ENCODE measurements at places on chromosomes 13 and 19.

DNA sequence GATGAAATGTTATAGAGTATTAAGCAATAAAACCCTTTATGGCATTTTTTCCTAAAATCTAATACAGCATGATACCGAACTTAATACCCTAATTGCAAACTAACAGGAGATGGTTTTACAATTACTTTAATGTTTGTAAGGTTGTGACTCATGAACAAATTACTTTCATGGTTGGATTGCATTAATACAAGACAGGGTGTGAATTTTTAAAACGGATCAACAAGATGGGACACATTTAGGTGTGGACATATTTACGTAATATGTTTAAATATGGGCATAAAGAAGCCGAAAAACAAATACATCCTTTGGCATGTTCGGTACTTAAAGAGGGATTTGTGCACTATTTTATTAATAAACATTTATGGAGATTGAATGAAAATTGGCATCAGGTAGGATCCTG lies 168.3 kb upstream of the SPRY2 start:
- no peak for DNase-seq

DNA sequence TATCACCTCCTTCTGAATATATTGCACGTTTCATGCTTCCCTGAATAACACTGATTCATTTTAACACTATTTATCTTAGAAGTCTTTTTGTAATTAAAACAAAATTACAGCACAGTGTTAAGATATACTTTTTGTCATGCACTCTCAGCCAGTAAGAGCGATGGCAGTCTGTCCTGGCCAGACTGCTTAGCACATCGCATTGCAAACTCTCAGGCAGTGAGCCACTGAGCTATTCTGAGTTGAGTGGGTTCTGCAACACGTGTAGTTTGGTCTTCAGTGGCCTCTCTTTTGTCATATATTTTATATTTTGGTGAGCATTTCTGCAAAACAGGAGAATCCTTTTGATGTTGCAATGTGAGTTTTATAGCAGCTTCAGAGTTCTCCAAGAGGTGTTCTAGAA lies 332.1 kb downstream of the HS6ST3 start:
- DNase-seq = no peak

- no peak for DNase-seq
Measured at GRCh38 chr13:75309981-75310580, 171.9 kb downstream of the TBC1D4 start.

GRCh38 chr13:21850013-21851006 lies 179.4 kb downstream of the FGF9 start:
- DNase-seq = no peak

- DNase-seq = no peak
Measured at GRCh38 chr13:24179486-24179850, 18.9 kb downstream of the SPATA13 start.

DNA sequence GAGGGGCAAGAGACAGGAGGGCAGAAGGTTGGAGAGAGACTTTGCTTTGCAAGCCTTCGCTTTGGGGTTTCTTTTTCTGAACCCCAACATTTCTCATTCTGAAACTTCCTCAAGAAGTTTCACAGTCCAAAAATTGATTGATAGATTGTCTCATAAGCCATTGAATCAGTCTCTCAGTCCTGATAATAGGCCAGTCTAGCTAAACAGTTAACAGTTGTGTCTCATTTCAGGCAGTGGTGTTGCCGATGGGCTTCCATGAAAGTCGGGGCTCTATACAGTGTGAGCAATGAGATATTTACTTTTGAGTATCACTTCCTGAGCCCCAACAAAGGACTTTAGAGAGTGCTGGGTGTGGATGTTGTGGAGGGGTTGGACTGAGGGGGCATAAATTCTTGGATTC lies 26.5 kb upstream of the SPRY2 start:
- no peak for DNase-seq

- DNase-seq = no peak
Measured at GRCh38 chr13:81001828-81002385, 661.0 kb upstream of the SPRY2 start.

DNA sequence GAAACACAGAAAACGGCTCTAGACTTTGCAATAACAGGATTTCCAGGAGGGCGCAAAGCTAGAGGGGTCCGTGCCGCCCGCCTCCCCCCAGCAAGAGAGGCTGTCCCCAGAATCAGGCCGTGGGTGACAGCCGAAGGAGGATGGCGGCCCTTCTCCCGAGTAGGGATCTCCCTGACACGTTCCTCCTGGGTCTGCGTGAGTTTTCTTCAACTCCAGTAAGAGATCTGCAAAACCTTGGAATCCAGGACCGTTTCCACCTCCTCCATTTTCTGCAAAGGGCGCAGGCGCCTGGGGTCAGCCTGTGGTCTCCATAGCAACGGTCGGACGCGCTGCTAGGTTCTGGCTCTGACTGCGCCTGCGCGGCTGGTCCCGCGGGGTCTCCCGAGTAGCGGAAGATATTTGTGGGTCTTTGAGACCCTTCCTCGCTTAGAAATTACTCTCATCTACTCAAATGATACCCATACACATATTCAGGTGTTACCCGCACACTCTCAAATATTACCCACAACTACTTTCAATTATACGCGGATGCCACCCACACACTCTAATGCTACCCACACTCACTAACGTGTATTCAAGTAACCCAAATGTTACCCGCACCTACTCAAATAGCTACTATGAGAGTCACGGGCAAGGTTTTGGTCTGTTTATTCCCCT lies 2.1 kb downstream of the PNMA8C start:
- DNase-seq = no peak

GRCh38 chr13:43110036-43110435 lies 86.7 kb downstream of the DNAJC15 start:
- DNase-seq = no peak

- no peak for DNase-seq
Measured at GRCh38 chr19:52211926-52212571, 22.2 kb downstream of the PPP2R1A start.

DNA sequence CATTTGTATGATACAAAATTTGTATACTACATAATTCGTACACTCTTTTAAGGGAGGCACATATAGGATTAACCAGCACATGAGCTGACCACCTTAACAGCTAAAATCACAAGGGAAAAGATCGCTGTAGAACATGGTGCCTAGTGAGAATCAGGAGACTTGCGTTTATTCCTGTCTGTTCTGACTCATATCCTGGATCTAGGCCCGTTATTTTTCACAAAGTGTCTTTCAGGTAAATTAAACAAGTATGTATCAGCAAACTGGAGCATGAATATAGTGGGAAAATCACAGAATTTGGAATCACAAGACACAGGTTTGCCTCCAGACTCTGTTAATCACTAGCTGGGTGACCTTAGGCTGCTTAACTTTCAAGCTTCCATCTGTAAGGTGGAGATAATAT lies 47.5 kb upstream of the ESD start:
- DNase-seq = no peak

- DNase-seq = no peak
Measured at GRCh38 chr13:112586334-112586960, 1.5 kb downstream of the TUBGCP3 start.

GRCh38 chr13:24039621-24040475 lies 120.7 kb upstream of the SPATA13 start:
- no peak for DNase-seq

DNA sequence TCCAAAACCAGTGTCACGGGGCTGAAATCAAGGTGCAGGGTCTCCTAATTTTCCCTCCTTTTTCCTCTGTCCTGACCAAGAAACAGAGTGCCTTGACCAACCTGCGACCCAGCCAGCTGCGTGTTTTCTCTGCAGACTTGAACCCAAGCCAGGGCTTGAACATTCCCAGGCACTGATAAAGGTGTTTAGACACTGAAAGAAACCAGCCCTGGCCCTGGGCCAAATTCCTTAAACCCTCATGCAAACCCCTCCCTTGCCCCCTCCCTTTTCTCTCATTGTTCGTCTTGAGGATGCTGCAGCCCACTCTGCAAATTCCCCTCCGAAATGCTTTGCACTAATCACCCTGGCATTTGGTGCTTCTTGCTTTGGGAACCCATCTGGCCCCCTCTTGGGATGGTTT lies 9.5 kb upstream of the FFAR2 start:
- no peak for DNase-seq

DNA sequence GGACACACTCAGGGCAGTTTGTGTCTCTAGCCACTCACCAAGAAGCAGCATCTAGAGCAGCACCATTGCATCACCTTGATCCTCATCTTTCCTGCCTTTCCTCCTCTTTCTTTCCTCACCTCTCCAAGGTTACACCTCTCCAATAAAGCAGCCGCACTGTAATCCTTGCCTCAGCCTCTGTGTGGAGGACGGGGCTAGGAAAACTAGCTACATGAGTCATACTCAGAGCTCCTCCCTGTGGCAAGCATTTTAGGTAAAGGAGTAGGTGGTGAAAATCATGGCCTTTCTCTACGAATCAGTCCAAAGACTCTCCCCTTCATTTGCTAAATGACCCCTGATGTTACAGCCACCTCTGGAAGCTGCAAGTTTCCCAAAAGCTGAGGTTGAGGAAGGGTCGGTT lies 108.9 kb downstream of the DNAJC15 start:
- DNase-seq = no peak

GRCh38 chr13:29497137-29497654 lies 98.3 kb downstream of the SLC7A1 start:
- DNase-seq = no peak

GRCh38 chr19:16608290-16608739 lies 19.7 kb downstream of the MED26 start:
- no peak for DNase-seq

- DNase-seq = no peak
Measured at GRCh38 chr13:75554981-75555380, 5.4 kb downstream of the UCHL3 start.

GRCh38 chr19:7789447-7789846 lies 26.4 kb downstream of the CLEC4M start:
- no peak for DNase-seq

DNA sequence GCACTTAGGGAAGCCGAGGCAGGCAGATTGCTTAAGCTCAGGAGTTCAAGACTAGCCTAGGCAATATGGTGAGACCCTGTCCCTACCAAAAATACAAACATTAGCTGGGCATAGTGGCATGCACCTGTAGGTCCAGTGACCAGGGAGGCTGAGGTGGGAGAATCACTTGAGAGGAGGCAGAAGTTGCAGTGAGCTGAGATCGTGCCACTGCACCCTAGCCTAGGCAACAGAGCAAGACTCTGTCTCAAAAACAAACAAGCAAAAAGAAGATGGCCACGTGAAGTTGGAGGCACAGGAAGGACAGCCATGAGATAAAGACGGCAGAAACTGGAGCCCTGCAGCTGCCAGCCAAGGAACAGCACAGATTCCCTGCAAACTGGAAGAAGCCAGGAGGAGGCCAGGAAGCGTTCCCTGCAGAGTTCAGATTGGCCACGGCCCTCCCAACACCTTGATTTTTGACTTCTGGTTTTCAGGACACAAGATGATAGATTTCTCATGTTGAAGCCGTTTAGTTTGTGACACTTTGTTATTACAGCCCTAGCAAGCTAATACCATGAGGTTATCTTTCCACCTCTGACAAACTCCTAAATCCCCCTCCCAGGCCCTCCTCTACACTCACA lies 786.7 kb downstream of the UQCRFS1 start:
- DNase-seq = no peak

- DNase-seq = no peak
Measured at GRCh38 chr13:112961457-112962369, 7.3 kb upstream of the MCF2L start.

DNA sequence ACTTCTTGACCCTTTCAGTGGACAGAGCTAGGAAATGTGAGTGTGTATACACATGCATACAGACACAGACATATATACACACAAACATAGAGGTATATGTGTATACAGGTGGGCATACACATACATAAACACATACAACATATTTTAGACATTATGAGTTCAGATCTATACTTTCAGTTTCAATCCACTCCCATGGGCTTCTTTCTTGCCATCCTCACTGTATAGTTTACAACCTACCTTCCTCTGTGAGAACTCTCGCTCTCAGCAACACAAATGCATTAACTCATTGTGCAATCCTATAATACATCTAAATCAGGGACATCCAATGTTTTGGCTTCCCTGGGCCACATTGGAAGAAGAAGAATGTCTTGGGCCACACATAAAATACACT lies 21.2 kb upstream of the SCEL start:
- DNase-seq = no peak

GRCh38 chr13:95138876-95139585 lies 162.2 kb downstream of the ABCC4 start:
- no peak for DNase-seq

DNA sequence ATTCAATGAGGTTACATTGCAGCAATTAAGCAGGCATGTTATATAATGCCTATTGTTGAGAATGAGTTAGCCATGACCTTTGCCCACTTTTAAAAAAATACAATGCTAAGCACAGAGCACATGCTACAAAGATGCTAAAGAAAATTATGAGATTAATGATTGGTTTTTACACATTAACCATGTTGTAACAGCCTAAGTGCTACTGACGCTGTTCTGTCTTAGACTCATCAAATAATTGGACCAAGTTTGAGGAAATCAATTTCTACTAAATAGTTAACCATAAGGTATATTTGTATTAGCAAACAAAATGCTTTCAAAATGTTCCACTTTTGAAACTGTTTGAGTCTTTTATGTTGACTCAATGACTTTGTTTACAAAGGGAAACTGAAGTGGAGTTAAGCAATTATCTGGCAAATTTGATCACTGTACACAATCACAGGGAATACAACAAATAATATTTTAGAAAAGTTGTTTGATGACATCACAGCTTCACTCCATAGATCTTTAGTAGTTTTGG lies 14.3 kb downstream of the MIR17HG start:
- no peak for DNase-seq

DNA sequence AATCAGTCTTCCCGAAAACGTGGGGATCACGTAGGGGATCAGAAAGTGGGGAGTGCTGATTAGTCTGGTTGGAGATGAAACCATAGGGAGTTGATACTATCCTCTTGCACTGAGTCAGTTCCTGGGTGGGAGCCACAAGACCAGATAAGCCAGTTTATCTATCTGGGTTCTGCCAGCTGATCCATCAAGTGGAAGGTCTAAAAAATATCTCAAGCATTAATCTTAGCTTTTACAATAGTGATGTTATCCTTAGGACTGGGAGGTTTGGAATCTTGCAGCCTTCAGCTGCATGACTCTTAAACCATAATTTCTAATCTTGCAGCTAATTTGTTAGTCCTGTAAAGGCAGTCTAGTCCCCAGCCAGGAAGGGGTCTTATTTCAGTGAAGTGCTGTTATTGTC lies 2474.2 kb downstream of the PCDH9 start:
- DNase-seq = no peak

DNA sequence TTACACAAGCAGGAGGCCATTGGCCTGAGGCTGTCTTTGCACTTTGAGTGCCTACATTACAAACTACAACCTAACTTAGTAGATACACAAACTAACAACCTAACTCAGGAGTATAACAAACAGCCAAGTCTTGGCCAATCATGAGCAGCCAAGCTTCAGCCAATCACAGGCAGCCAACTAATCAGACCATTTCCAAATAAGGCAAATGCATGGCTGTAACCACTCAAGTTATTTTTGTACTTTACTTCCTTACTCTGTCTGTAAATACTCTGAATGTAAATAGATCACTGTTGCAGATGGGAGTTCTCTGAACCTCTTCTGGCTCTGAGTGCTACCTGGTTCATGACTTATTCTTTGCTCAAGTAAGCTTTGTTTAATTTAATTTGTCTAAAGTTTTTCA lies 748.1 kb upstream of the SGCG start:
- DNase-seq = no peak

GRCh38 chr13:68550330-68550729 lies 1320.2 kb upstream of the PCDH9 start:
- DNase-seq = no peak

All from cerebellar nuclear complex (tissue), 1 donor.